D721Med (cell line): ENCODE measurements at places on chromosomes 5 and 9.

GRCh38 chr9:27701587-27701986 is 128.3 kb upstream of the C9orf72 start:
- no peak for DNase-seq

DNA sequence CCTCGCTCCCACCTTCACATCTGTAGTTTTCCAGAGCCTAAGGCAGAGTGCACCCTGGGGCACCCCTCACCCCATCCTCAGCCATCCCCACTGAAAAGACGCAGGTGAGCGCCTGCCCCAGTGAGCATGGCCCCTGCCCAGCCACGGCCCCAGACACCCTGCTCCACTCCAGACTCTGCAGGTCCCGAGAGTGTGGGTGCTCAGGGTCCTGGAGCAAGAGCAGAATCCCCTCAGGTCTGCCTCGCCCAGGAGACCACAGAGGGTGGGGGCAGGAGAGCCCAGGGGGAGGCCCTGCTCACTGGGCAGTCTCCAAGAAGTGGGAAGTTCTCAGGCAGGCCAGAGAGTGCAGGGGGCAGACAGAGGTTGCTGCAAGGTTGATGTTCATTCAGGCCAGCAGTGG is 158.6 kb upstream of the PPP1R26 start:
- DNase-seq: no peak

GRCh38 chr5:68770551-68770950 is 323.3 kb upstream of the SLC30A5 start:
- peak; percentile 30 for DNase-seq

- DNase-seq: peak; percentile 41
These were observed 66.0 kb upstream of the KLF9 start for GRCh38 chr9:70480405-70480980.

DNA sequence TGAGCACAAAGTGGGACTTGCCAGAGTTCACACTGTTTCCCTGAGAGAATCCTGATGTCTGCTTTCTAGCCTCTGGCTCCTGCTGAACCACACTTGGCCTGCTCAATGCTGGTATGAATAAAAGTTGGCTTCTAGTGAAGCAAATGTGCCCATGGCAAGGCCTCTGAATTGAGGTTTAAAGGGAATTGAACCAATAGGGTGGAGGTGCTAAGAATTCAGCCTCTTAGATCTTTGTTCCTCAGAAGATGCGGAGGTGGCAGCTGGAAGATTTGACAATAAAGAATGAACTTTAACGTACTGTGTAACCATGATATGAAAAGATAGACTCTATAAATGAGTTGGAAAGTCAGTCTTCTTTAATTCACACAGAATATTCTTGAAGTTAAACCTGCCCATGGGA is 57.2 kb downstream of the RASGRF2 start:
- no peak for DNase-seq

DNA sequence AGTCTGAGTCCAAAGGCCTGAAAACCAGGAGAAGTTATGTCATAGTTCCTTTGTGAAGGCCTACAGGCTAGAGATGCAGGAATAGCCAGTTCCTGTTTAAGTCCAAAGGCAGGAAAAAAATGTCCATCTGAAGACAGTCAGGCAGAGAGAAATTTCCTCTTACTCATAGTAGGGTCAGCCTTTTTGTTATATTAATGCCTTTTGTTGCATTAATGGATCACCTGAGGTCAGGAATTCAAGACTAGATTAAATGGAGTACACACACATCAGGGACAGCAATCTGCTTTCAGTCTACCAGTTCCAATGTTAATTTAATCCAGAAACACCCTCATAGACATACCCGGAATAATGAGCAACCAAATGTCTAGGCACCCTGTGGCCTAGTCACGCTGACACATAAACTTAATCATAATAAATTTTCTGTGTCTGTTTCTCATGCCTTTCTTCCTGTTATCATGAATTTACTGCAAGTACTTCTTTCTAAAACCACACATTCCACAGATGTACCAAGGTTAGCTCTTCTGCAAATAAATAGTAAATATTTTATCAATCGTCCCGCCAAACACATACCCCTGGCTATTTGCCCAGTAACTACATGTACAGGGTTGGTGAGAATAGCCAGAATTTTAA is 703.9 kb downstream of the EFNA5 start:
- DNase-seq: no peak

DNA sequence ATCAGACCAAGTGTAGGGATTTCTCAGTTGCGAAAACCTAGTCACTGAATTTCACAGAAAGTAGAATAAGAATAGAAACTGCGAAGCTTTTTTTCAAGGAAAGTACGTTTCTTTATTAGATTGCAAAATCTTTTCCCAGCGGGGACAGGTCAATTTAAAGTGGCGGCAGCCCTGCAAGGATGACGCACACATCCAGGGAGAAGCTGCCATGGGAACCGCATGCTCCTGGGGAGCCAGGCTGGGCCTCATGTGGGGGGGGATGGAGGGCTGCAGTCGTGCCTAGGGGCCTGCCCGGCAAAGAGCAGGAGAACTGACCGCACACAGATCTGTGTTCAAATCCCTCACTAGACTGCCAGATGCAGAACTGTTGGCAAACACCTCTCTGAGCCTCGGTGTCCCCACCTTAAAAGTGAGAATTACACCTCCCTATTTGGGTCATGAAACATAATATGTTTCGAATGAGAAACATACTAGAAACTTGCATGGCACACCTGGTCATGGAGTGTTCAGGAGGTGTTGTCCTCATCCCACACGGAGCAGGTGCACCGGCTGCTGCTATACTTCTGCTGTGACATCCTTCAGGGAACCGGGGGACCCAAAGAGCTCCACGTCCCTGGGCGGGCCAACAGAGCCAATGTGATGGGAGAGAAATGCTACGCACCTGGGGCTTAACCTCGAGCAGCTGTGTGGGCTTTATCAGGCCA is 127.8 kb upstream of the PHYKPL start:
- DNase-seq: no peak

DNA sequence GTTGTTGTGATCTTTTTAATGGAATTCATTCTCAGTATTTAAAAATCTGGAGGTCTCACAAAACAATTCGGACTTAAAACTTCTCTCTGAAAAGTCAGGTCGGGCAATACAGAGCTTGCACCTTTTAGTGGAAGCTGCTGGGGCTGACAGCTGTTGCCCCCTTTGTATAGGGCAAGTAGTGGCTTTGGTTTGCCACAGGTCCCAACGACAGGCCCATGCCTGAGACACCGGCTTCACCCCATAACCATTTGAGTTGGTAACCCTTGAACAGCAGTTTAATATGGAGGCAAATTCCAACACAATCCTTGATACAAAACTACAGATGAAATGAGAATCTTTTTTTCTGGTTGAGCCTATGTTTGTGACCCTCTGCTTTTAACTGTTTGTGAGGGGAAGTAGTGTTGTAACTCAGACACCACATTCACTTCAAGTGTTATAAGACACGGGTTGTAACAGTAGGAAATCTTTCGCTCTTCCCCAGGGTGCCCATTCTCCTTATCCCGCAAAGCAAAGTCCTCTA is 752 bp upstream of the GLRX start:
- DNase-seq: no peak

DNA sequence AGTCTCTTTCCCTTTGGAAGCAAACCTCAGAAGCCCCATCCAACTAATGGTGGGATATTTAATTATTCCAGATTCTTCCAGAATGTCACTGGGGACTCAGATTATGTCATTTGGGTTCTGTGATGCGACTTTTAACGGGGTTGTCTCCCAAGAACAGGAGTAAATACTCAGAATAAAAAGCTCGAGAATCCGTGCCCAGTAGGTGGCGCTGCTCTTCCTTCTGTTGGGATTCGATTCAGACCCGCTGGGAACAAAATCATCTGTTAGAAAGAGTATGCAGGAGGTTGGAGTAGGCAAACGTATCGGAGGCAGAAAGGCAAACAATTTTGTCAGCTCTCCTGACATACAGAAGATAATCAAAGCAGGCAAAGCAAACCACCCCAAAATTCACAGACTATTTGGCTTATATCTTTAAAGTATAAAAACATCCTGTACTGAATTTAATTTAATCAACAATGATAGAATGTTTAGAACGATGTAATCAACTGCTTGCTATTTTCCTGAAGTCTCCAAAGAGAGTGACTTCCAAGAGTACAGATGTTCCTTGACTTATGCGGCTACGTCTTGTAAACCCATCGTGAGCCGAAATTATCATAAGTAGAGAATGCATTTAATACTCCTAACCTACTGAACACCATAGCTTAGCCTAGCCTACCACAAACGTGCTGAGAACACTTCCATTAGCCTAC is 169.8 kb upstream of the RAI14 start:
- peak; percentile 41 for DNase-seq

DNA sequence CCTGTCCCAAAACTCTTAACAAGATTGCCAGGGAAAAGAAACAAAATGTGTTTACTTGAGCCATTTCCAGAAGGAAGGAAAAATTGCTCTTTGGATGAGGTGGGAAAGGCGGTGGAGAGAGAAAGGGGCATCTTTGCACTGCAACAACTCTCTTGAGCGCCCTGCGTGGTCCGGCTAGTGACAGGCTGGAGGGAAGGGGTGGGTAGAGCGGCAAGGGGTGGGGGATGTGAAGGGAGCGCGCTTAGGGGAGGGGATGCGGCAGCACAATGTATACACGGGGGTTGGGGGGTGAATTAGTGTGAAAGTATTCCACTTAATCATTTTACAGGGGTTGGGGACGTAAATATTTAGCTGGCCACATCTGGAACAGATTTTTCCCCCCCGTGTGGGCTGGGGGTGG is 1.3 kb downstream of the FGF10 start:
- no peak for DNase-seq

DNA sequence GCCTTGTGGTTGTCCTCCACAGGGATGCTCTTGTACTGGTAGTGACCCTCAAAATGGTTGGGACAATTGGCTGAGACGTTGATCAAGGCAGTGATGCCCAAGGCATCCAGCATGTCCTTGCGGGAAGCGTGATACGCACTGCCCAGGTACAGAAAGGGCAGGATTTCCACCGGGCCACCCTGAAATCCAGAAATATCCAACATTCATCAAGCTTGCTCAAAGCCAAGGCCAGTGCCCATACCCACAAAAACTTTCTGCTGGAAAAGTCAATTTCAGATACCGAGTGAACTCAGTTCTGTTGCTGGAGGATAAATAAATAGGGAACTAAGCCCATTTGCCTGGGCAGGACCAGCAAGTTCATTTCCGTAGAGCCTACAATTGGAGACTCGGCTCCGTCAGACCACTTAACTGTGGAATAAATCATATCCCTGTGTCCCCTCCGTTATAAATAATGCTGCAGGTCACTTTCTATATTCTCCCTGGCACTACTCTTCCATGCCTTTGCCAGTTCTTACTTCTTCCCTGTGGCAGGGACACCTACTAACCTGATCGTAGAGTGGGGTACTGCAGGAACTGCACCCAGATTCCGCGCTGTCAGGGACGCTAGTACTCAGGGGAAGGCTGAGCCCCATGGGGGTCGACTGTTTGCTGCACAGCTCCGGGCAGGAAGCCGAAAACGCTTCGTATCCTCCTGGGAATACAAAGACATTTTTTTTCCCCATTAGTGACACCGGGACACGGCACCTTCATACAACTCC is 1.2 kb downstream of the DUSP1 start:
- no peak for DNase-seq

DNA sequence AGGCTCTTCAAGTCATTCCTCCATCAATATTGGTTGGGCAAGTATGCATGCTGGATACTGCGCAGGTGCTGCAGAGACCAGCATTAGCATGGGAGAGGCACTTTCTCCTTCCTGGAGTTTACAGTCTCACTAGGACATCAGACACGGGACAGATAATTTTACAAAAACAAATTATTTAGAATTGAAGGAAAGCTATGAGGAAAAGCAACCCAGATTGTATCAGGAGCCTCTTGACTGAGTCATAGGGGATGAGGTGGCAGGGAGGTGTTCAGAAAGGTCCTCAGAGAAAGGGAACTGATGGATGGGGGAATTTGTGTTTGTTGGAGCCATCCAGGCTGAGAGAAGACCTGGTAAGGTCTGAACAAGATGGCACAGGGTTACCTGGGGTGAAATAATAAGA is 24.5 kb upstream of the RAB14 start:
- no peak for DNase-seq
